ENCODE measurements at places on chromosomes 12 and 14.

DNA sequence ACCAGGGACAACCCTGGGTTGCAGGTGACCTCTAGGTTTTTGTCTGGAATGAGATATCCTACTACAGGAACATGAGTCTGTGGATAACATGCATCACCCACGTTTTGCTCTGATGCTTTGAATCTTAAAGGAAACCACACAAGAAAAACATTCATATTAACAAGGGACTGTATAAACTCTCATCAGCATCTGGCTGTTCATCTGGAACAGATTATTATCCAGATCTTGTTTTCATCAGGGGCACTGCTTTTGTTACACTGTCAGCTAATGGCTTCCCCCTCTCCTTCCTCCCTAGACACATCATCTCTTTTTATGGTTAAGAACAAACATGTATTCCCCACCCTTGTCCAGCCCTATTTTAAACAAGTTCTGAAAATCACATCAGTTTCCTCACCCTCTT is 1095.7 kb downstream of the AACS start:
- DNase-seq, result no peak

GRCh38 chr14:105529319-105529568 is 2.9 kb downstream of the TMEM121 start:
- no peak for DNase-seq

GRCh38 chr14:61963926-61964325 is 201.7 kb downstream of the SNAPC1 start:
- no peak for DNase-seq

GRCh38 chr14:104140213-104140462 is 1.8 kb downstream of the KIF26A start:
- no peak for DNase-seq

Measured in COR-L47 (cell line).